ENCODE measurements at places on chromosomes 2 and 18.

GRCh38 chr2:216732334-216732733, 37.0 kb upstream of the IGFBP5 start:
- DNase-seq: no peak

GRCh38 chr18:10973567-10974203, 175.7 kb downstream of the PIEZO2 start:
- no peak for DNase-seq

DNA sequence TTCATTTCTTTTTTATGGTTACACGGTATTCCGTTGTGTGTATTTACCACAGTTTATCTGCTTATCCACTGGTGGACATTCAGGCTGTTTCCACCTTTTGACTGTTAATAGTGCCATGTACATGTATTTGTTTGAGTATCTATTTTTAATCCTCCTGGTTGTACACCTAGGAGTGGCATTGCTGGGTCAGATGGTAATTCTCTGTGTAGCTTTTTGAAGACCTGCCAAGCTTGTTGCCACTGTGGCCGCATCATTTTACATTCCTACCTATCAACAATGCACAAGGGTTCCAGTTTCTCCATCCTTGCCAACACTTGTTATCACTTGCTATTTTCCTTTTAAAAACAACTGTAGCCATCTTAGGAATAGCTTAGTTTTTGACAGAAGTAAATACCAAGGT, 13.3 kb downstream of the MPHOSPH10 start:
- no peak for DNase-seq

GRCh38 chr2:239049421-239050251, 201.8 kb downstream of the TWIST2 start:
- DNase-seq: no peak

GRCh38 chr2:159432610-159433009, 146.1 kb upstream of the WDSUB1 start:
- no peak for DNase-seq

DNA sequence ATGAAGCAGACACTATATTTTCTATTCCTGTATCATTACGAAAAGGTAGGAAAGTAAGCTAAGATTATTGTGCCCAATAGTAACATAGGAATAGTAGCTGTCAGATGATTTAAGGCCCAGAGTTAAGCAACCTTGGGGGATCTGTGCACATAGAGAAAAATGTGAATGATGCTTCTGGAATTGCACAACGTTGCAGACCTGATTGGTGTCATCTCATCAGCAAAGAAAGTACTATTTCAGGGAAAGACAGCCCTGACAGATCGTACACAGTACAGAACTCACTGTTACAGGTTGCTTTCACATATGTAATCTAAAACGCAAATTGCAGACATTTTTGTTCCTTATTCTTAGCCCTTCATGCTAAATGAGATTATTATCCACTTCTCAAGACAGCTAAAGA, 535.9 kb downstream of the TRIB2 start:
- no peak for DNase-seq

- no peak for DNase-seq
Measured at GRCh38 chr2:219419331-219420197, 1.4 kb downstream of the DES start.

DNA sequence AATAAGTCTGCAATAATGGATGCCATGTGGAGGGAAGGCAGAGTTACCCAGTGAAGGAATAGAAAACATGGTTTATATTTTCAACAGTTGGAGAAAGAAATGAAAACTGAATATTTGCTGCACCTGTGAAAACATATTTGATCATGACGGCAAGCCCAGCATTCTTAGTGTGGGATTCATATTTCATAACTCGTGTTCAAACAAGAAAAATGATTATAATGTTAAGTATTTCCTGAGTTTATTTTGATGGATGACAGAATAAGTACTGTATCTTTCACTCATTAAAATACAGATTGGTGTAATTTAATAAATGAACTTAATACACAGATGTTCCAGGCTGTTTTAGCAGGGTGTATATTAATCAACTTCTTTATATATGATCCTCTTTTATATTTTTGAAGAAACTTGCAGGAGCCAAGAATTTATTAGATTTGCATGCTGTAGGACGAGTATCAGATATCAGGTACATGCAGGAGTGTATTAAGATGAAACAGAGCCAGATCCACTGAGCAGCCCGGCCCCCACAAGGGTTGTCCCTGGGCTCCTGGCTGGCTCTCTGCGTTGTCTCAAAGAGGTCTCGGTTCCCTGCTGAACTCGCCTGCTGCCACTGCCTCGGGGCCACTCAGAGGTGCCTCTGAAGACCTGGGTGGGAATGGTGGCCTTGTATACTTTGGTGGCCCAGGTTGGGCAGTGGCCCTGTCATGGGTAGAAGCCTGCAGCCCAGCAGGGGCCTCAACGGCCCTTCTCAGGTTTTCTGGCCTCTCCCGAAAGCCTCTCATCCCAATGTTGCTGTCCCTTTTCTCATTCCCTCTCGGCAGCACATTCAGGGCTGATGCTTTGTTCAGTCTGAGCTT, 95.0 kb upstream of the LDAH start:
- no peak for DNase-seq

DNA sequence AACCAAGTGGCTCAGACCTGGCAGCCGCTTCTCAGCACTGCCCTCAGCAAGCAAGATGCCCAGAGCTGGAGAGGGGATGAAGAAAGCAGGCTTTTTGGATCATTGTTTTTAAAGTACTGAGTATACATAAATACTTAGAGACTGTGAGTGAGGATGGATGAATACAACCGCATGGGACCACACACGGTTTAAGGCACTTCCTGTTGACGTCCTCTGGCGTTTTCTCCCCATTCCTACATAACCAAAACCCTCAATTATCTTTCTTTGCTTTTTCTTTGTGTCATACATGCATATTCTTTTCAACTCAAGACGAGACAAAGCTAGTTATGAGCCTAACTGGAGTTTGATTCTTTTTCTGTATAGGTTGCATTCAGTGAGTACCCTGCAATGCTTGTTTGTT, 198.4 kb downstream of the GALR1 start:
- no peak for DNase-seq

- no peak for DNase-seq
Measured at GRCh38 chr18:6495536-6495935, 80.8 kb upstream of the L3MBTL4 start.

- peak; percentile 12 for DNase-seq
Measured at GRCh38 chr2:212595036-212595654, 56.5 kb upstream of the ERBB4 start.

DNA sequence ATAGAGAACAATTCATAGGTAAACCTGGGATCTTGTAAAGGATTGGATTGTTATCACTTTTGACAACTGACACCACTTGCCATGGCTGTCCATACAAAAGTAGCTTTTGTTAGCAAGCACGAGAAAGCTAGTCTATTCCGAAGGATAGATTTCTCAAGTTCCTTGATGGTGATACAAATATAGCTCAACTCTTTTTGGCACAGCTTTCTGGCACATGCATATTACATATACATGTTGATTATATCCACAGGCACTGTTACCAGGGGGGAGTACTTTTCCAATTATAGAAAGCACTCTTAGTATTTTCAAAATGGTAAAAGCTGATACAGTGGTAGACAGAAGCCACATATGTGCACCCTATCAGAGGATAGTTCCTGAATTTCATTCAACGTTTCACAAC, 168.9 kb downstream of the UPP2 start:
- no peak for DNase-seq

GRCh38 chr2:206250041-206250897, 24.2 kb upstream of the ZDBF2 start:
- DNase-seq: no peak

DNA sequence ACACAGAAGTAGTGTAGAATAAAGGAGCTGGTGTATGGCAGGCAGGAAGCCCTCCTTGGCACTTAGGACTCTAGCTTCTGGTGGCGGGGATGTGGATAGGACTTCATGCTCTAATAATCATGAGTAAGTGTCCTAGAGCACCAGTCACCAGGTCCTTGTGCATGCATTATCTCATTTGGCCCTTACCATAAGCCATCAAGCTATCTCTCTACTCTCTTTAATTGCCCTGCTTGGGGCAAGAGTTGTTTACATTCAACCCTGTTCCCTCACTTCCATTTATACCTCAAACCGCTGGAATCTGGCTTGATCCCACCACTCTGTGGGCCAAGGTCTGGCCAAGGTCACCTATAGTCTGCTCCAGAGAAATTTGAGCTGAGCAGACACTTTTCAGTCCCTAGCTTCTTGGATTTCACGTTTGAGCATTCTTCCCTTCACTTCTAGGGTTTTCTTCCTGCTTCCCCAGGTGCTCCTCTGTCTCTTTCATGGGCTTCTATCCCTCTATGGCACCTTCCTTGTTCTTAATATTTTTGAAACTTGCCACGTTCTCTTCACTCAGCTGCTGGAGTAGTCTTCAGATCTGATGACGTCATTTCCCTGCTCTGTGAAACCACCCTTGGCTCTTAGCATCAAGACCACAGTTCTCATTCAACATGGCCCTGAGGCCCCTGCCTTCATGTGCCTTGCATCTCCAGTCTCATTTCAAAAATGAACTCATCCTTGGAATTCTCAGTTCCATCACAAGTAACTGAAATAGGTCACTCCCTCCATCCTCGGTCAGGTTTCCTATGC, 94.9 kb upstream of the GATA6 start:
- no peak for DNase-seq

- no peak for DNase-seq
Measured at GRCh38 chr2:23385351-23385747, 370 bp downstream of the KLHL29 start.

GRCh38 chr2:134206031-134206430, 47.8 kb upstream of the MGAT5 start:
- DNase-seq: no peak

GRCh38 chr2:68333009-68333408, 13.3 kb upstream of the CNRIP1 start:
- no peak for DNase-seq

GRCh38 chr2:164954954-164955701, at the start of gene SLC38A11:
Gene SLC38A11, minus strand, starts transcription at chr2:164955525. Its CDS starts 278 bp downstream, at chr2:164955247.
- no peak for DNase-seq

DNA sequence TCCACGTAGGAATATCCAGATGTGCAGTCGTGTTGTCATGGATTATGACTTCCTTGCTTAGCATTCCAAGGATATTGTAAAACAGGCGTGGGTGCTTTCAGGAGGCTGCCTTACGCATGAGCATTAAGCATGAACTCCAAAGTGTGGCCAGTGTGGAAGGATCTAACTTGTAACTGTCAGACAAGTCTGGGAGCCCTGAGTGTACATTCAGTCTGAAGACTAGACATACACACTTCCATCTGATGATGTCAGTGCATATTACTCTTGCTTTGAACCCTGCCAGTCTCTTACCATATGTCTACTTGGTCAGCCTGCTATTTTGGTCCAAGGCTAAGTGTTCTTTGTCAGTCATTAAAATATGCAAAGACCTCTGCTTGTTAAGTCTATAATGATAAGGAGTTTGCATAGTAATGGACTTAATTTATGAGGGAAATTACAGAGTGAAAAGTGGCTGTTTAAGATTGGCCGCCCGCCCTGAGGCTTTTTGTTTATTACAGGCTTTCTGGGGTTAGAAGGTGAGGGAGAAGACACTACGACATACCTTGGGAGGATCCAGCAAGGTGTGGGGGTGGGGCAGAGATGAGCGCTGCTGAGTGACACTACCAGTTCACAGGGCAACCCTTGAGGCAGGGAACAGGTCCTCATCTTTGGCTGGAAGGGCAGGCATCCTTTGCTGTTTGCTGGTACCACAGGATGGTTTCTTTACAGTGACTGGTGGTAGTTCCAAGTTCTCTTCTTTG, 48.3 kb downstream of the CABLES1 start:
- DNase-seq: no peak

GRCh38 chr2:212359425-212360067, 179.1 kb downstream of the ERBB4 start:
- no peak for DNase-seq

GRCh38 chr2:29751390-29751789, 170.0 kb downstream of the ALK start:
- no peak for DNase-seq

DNA sequence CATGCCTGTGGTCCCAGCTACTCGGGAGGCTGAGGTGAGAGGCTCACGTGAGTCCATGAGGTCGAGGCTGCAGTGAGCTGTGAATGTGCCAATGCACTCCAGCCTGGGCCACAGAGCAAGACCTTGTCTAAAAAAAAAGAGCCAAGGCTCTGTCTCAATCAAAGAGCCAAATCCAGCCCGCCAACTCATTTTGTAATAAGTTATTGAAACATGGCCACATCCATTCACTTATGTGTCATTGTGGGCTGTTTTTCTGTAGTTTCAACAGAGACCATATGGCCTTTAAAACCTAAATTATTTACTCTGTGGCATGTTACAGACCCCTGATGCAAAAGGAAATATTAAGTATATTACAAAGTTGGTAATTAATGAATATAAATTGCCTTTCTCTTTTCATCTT, 60.8 kb downstream of the GPR39 start:
- DNase-seq: no peak

GRCh38 chr2:70826696-70827350, 6.4 kb upstream of the CLEC4F start:
- DNase-seq: no peak

GRCh38 chr2:38653715-38654527, 12.0 kb upstream of the GALM start:
- DNase-seq: no peak

- DNase-seq: peak; percentile 72
Measured at GRCh38 chr18:12606592-12607315, 51.2 kb downstream of the SPIRE1 start.

GRCh38 chr2:118752762-118753429, 94.6 kb downstream of the EN1 start:
- no peak for DNase-seq

- peak; percentile 46 for DNase-seq
Measured at GRCh38 chr2:203225423-203226039, 13.3 kb upstream of the CYP20A1 start.

DNA sequence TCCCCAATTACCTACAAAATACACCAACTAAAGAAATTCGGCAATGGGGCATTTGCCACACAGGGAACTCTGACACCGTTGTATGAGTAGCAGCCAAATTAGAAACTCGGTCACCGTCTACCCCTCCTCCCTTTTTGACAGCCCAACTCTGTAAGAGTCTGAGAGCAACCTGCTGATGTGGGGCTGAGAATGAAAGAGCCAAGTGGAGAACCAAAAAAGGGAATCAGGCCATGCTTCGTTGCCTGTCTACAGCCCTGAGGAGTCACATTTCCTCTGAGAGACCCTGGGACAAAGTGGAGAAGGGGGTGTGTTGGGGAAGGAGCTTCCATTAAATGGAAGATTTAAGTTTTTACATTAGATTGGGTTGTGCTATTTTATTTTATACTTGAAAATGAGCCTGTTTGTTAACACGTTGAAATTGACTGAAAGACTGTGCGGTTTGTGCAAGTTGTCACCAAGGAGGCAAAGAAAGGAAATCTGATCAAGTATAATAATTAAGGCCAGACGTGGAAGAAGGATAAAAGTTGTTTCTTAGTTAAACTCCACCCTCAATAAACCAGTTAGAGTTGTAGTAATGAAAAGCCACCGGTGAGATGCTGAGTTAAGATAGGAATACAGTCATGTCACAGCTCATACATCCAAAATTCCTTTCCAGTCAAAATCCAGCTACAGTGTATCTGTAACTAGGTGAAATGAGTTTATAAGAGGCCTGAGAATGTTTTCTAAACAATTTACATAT, 131.7 kb upstream of the CREB1 start:
- DNase-seq: no peak

DNA sequence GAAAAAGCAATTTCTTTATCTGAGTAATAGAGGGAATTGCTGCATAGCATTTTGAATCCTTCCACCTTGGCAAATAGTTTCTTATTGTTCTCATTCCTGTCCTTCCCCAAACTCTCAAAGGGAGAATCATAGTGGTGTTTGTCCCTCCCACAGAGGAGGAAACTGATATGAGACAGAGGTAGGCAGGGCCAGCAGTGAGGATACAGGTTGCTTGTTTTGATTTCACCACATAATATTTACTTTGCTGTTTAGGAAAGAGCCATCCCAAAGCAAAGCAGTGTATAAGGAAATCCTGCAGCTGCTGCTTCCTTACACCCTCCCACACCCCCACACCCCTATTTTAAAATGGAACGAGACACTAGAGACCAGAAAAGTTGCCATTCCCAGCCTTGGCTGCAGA, 195.3 kb downstream of the SETBP1 start:
- no peak for DNase-seq
